ENCODE measurements at places on chromosomes 1 and 21. TPM values are rescaled to one million over a fixed set of nuclear protein-coding genes. Genes with fewer than 3 reads are reported as not detected.
A peak's percentile ranks its signal among the peaks of the same experiment; 100 is the strongest.

ZNF672 gene
- polyA plus RNA-seq, result 23.4 TPM

GRCh38 chr1:33055210-33056008 is 18.7 kb upstream of the AK2 start:
- peak; percentile 74 for DNase-seq
- no peak overlapping the region for H3K27ac ChIP-seq
- no peaks in the 10 kb centered on the region for H3K27me3 ChIP-seq
- no peaks in the 10 kb centered on the region for H3K36me3 ChIP-seq
- peaks cover 25% of the 10 kb centered on the region for H3K4me1 ChIP-seq

GRCh38 chr1:182635871-182636270 is 31.7 kb upstream of the RGS16 start:
- H3K4me3 ChIP-seq, result no peak overlapping the region
- DNase-seq, result no peak
- H3K27ac ChIP-seq, result no peak overlapping the region
- H3K27me3 ChIP-seq, result no peaks in the 10 kb centered on the region

DNA sequence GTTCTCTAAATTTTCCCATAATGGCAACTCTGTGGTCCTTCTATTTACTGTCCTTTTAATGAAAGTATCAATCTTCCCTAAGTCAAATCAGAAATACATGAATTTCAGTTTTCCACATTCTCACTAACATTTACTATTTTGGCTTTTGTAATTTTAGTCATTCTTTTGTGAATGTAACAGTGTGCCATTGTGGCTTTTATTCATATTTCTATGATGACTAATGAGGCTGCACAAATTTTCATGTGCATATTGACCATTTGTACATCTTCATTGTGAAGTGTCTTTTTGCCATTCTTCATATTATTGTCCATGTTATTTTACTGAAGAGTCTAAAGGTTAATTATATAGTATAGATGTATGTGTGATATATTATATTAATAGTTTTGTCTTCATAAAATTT is 431.0 kb upstream of the BRINP3 start:
- H3K27ac ChIP-seq, result no peak overlapping the region
- no peaks in the 10 kb centered on the region for H3K4me1 ChIP-seq
- no peaks in the 10 kb centered on the region for H3K36me3 ChIP-seq
- no peak overlapping the region for H3K4me3 ChIP-seq
- DNase-seq, result no peak

DNA sequence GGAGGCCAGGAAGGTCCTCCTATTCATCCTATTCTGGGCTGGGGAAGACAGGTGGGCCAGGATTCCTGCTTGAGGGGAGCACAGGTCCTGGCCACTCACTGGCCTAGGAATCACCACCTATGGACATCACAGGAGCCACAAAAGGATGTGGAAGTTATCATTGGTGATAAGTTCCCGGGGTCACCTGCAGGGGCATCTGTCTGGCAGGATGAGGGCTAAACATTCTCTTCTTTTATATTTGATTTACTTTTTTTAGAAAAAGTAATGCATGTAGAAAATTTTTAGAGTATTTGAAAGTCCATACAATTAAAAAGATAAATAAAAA is 33.2 kb upstream of the KIAA0040 start:
- no peaks in the 10 kb centered on the region for H3K36me3 ChIP-seq
- H3K4me1 ChIP-seq, result no peaks in the 10 kb centered on the region
- no peak overlapping the region for H3K27ac ChIP-seq
- DNase-seq, result no peak
- H3K4me3 ChIP-seq, result no peak overlapping the region
- H3K27me3 ChIP-seq, result no peaks in the 10 kb centered on the region

DNA sequence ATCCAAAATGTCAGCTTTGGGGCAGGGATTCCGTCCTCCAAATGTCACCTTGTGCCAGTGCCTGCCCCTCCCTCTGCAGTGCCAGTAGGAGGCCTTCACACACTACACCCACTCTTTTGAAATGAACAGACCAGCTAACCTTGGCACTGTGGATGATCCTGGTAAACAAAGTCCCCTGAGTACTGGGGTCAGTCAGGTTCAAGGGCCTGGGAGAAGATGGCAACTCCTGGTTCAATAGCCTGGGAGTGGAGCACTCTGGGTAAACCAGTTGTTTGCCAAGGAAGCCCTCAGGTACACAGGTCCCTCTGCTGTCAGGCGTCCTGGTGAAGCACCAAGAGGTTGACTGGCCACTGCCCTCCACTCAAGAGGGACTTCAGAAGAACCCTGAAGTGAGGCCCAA is 30.4 kb downstream of the RIPK4 start:
- no peak for DNase-seq
- no peak overlapping the region for H3K27ac ChIP-seq
- H3K36me3 ChIP-seq, result no peaks in the 10 kb centered on the region
- no peaks in the 10 kb centered on the region for H3K27me3 ChIP-seq

PTPN7 gene
- 15.8 TPM for polyA plus RNA-seq

GRCh38 chr1:64335636-64336035 is 132.2 kb downstream of the UBE2U start:
- no peak overlapping the region for H3K4me3 ChIP-seq
- H3K4me1 ChIP-seq, result no peaks in the 10 kb centered on the region
- no peaks in the 10 kb centered on the region for H3K27me3 ChIP-seq
- no peak for DNase-seq
- H3K36me3 ChIP-seq, result no peaks in the 10 kb centered on the region

DNA sequence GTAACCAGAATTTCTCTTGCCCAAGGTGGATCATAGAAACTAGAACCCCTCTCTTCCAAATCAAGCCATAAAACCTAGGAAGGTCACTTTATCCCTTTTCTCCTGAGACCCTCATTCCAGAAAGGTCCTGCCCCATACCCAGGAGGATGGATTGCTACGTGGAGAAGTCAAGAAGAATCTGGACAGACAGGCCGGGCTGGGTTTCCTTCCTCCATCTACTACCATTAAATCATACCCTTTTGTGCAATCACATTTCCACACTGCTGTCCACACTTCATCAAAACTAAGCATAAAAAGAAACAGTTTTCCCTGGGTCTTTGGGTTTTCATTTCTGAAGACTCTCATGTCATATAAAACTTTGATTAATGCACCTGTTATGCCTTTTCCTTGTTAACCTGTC is 65.4 kb downstream of the C21orf91 start:
- H3K4me1 ChIP-seq, result peaks cover 24% of the 10 kb centered on the region
- H3K27ac ChIP-seq, result no peak overlapping the region
- no peaks in the 10 kb centered on the region for H3K36me3 ChIP-seq
- no peaks in the 10 kb centered on the region for H3K27me3 ChIP-seq
- peak; percentile 16 for DNase-seq
- no peak overlapping the region for H3K4me3 ChIP-seq

DNA sequence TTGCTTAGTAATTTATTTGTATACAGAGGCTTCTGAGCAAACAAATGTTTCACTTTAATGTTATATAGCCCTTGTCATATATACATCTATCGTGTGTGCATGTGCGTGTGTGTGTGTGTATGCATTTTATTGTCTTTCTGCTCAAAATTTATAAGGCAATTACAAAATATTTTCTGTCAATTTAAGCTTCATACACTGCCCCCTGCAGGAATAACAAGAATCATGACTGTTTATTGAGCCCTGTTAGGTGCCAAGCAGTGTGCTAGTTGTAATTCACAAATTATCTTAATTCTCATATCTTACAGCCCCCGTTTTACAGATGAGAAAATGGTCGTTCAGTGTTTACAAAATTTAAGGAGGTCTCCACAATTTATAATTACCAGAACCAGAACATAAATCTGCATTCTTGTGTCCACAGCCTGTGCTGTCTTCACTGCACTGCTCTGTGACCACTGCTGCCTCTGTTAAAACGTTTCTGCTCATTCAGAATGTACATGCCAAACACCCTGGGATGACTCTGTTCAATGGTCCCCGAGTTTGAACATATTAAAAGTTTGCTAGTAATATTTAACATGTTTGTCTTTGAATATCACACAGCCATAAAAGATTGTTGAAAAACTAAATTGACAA is 181.3 kb downstream of the ATP6V1G3 start:
- no peaks in the 10 kb centered on the region for H3K27me3 ChIP-seq
- no peak for DNase-seq
- H3K36me3 ChIP-seq, result no peaks in the 10 kb centered on the region
- H3K4me1 ChIP-seq, result peaks cover 12% of the 10 kb centered on the region
- no peak overlapping the region for H3K27ac ChIP-seq

LCE2C gene
- polyA plus RNA-seq, result not detected

- no peaks in the 10 kb centered on the region for H3K27me3 ChIP-seq
- H3K4me1 ChIP-seq, result no peaks in the 10 kb centered on the region
- no peak overlapping the region for H3K4me3 ChIP-seq
- DNase-seq, result no peak
Measured at GRCh38 chr21:16308269-16308668, 578.5 kb downstream of the USP25 start.

DNA sequence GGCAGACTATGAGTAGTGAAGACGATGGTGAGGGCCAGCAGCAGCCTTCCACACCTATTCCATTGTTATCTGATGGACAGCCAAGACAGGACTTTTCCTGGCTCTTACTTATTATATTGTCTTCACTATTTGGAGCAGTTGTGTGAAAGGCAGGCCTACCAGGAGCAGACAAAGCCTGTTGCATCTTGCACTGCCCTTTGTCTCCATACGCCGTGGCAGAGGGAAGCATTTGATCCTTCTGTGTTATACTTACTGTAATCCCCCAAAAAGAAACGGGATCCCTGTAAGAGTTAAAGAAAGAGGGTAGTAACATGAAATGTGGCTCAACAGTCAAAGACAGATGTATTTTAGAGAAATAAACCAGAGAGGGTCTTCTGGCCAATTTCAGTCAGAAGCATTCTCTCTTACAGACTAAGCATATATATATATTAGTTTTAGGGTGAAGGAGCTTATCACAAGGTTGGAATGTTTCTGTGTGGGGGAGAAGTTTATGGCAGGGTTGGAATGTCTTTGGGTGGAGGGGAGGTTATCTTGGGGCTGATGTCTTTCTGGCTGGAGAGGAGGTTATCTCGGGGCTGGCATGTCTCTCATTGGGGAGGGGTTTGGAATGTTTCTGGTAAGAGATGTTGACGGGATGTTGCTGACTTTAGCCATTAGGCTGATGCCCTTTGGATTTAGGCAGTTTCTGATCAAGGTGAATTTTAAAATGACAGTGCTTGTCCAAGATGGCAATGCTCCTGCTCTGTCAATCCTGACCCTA is 23.4 kb upstream of the HSD3B1 start:
- H3K27me3 ChIP-seq, result no peaks in the 10 kb centered on the region
- DNase-seq, result no peak
- no peak overlapping the region for H3K4me3 ChIP-seq
- H3K4me1 ChIP-seq, result no peaks in the 10 kb centered on the region
- H3K36me3 ChIP-seq, result no peaks in the 10 kb centered on the region
- H3K27ac ChIP-seq, result no peak overlapping the region

DNA sequence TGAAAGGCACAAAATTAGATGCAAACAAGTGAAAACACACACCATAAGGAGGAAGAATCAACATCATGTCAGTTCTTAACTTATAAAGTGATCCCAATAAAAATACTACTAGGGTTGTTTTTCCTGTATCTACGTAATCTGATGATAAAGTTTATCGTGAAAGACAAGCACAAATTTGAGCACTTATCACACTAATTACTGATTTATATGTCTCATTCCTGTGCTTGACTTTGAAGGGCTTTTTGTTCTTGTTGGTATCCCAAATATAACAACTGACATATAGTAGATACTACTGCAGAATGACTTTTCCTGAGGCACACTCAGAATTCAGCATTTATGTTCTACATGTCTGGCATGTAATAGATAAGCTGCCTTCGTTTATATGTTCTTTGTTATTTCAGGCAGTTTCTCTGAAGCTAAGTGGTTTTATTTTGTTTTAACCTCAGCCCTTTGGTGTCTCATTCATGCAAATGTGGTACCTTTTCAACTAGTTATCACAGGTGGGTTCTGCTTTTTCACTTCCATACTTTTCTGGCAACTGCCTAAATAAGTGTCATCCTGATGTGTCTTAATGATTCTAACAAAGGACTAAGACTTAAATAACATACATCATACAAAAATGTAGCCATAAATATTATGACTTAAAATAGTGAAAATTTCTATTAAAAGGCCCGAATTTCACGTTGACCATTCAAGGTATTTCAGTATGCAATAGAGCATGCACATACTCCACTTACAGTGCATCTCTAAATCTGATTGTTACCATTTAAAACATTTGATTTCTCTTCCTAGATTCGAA is 73.2 kb downstream of the LRRC8C start:
- peak overlapping the region; percentile 48 for H3K4me3 ChIP-seq
- no peak for DNase-seq
- H3K36me3 ChIP-seq, result peaks cover 6% of the 10 kb centered on the region
- peak overlapping the region; percentile 53 for H3K27ac ChIP-seq

SYT14 gene
- polyA plus RNA-seq, result not detected

GRCh38 chr21:14095056-14095455 is 115.7 kb downstream of the LIPI start:
- no peak for DNase-seq
- H3K4me3 ChIP-seq, result no peak overlapping the region
- H3K36me3 ChIP-seq, result no peaks in the 10 kb centered on the region
- no peaks in the 10 kb centered on the region for H3K27me3 ChIP-seq
- no peaks in the 10 kb centered on the region for H3K4me1 ChIP-seq

- H3K4me1 ChIP-seq, result peaks cover 14% of the 10 kb centered on the region
Measured at GRCh38 chr1:218281285-218281684, 3.8 kb upstream of the RRP15 start.

All from CD14-positive monocyte (primary cell).